Sigmoid colon (tissue), 7 donors: ENCODE measurements at places on chromosomes 3 and 15. TPM values are rescaled to one million over a fixed set of nuclear protein-coding genes. Genes with fewer than 3 reads are reported as not detected.

DNA sequence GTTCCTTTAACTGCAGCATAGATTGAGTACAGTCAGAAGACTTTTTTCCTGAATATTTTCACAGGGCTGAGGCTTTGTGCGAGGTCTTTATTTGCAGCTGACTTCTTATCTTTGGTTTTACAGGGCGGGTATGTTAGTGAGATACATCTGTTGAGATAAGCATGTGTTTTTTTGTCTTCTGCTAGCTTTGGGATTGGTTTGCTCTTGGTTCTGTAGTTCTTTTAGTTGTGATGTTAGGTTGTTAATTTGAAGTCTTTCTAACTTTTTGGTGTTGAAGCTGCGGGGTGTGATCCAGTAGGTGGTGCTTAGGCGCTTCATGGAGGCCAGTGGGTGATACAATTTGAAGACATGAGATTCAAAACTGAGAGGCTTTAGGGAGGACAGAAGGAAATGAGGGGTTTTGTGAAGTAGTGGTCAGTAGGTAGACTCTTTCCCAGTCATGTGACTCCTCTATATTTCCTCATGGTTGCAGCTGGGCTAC is 67.9 kb upstream of the TNFSF10 start:
- DNase-seq = no peak
- H3K27me3 ChIP-seq = no peaks in the 10 kb centered on the region
- no peak overlapping the region for H3K27ac ChIP-seq
- no peak overlapping the region for H3K4me3 ChIP-seq

The C3orf22 gene
- total RNA-seq = not detected

The SLC22A13 gene
- total RNA-seq = not detected

DNA sequence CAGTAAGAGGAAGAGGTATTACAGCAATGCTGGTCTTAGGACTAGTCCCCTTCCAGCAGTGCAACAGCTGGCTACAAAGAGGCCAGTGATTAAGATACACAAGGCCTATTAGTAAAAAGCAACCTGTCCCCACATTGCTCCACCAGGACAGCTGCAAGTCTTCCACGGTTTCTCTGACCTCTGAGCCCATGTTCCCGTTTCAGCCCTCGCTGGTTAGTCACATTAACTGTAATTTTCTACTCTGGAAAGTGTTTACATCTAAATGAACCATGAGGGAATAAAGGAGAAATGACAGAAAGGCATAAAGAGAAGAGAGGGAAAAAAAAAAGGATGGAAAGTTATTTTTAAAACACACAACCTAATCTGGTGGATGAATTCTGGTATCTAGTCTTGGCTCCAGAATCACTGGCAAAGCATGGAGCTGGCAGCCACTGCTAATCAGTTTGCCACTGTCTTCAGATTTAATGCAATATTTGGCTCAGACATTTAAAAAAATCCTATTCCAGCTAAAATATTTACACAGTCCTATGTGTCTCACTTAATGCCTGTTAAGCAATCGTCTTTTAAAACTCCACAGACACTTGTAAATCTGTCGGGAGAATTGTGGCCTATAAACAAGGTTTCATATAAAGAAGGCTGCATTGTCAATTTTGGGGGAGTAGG is 154.9 kb downstream of the GREM1 start:
- peak overlapping the region; percentile 87 for H3K27ac ChIP-seq
- no peaks in the 10 kb centered on the region for H3K4me1 ChIP-seq
- peak; percentile 93 for DNase-seq
- H3K36me3 ChIP-seq = no peaks in the 10 kb centered on the region

- H3K27me3 ChIP-seq = no peaks in the 10 kb centered on the region
- no peak overlapping the region for H3K27ac ChIP-seq
- no peak for DNase-seq
Measured at GRCh38 chr15:90259524-90259923, 5.9 kb upstream of the NGRN start.

The CDHR4 gene
- total RNA-seq = not detected
